DMS 273 treated with DMSO at 0.1 percent for 48 hours (cell line): ENCODE measurements at places on chromosomes 7 and 10.

DNA sequence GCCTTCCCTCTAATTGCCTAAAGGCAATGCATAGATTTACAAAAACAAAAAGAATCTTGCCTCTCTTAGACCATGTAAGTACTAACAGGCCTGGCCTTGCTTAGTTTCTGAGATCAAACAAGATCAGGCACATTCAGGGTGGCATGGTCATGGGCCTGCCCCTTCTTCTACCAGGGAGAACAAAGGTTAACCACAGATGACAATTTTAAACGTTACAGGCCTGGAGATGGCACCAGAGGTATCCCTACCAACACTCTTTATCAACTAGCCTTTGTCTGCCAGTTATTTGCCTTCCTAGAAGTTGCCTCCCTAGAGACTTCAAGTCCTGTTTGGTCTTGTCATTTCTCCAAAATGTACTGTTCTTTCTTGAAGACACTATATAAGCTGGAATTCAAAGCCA is 252.6 kb downstream of the DOCK4 start:
- peak; percentile 34 for DNase-seq

GRCh38 chr10:42753126-42753506 is 29.5 kb upstream of the BMS1 start:
- DNase-seq, result peak; percentile 6

DNA sequence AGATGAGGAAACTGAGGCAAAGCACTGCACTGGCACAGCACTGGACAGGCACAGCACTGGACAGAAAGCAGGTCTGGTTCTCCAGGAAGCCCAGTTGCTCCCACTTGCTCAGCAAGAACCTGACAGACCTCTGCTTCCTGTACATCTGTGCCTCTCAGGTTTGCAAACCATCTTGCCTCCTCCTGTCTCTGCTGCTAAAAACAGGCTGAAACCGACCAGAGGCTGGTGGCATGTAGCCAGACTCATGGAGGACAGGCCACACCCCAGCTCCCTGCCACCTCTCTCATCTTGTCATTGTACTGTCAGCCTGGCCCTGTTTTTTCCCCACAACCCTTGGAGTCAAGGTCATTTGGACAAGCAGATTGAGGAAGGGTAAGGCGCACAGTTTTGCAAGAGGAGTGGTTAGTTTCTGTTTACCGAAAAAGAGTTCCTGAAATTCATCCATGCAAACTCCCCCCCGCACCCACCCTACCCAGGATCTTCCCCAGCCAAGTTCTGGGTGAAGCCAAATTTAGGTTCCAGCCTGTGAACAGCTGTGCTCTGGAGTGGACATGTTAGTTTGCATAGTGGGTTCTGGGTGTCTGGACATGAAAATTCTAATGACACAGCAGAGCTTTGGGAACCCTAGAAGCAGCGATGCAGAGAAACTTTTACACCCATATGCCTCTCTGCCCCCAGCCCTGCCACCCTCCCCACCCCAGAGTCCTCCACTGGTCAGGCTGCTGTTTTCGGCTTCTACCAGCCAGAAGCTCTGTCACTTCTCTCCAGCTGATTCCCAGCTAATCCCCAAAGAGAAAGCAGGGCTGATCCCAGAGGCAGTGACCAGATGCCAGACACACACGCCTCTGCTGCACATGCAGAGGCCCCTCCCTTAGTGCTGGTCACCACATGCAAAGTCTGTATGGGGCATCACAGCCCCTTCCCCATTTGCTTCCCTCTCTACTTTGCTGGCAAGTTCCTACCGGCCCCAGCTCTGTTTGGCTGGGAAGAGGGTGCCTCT is 8.5 kb upstream of the C10orf105 start:
- peak; percentile 47 for DNase-seq

- DNase-seq, result no peak
Observed at GRCh38 chr10:46040004-46040403, 6.1 kb downstream of the MSMB start.

- no peak for DNase-seq
Observed at GRCh38 chr7:101248276-101248675, 3.4 kb upstream of the FIS1 start.

- DNase-seq, result no peak
Observed at GRCh38 chr10:114825513-114826253, 4.1 kb downstream of the FHIP2A start.

- DNase-seq, result no peak
Observed at GRCh38 chr7:138000081-138000701, 1.7 kb downstream of the CREB3L2 start.

GRCh38 chr10:124296813-124297788 is 121.6 kb downstream of the OAT start:
- no peak for DNase-seq

DNA sequence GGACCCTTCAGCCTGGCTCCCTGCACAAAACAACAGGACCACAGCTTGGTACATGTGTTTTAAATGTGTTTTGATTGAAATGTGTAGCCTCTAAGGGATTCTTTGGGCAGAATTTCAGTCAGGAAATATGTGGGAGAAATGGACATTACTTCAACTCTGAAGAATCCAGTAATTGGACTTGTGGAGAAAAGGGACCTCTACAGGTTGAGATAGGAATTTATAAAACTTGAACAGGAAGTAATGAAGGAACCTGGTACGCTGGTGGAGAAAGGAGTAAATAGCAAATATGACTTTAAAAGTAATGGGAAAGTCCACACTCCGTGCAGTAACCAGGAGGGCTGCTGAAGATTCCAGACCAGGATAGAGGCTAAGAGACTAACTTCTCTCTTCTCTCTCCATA is 220.5 kb downstream of the LHFPL3 start:
- DNase-seq, result peak; percentile 28
